Lower lobe of right lung (tissue), 2 donors: ENCODE measurements at places on chromosomes 7 and 10. TPM values are rescaled to one million over a fixed set of nuclear protein-coding genes. Genes with fewer than 3 reads are reported as not detected.
A peak's percentile ranks its signal among the peaks of the same experiment; 100 is the strongest.

The OR13A1 gene
- total RNA-seq = not detected

DNA sequence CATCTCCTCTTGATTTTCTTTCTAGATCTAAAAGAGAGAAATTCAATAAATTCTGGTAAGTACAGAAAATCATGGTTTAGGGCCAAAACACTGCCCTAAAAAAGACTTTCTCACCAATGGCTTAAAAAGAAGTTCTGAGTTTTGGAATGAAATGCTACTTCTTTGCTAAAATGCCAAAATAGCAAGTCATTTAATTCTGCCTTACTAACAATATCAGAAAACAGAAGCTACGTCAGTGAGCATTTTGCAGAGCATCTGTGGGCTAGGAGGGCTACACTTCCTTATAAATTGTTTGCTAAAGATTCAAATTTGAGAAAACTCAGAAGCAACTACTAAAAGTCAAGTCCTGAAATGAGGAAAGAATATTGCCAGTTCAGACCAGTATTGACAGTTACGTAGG is 560.8 kb upstream of the CELF2 start:
- no peak for DNase-seq

DNA sequence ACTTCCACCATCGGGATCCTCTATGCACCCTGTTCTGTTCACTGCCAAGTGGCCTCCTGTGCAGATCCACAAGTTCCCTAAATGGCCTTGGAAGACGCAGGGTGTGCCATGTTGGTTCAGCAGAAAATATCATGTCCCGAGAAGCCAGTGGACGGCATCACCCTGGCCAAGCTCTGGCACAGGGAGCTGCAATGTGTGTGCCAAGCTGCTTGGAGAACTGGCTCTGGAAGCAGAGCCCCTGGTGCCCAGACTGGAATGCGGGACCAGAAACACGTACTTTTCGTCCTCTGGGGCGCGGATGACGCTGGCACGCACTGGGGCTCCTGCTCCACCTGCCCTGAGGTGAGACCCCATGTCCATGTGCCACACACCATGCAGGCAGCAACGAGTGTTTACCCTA is 124.7 kb upstream of the CARD11 start:
- DNase-seq = peak; percentile 21

DNA sequence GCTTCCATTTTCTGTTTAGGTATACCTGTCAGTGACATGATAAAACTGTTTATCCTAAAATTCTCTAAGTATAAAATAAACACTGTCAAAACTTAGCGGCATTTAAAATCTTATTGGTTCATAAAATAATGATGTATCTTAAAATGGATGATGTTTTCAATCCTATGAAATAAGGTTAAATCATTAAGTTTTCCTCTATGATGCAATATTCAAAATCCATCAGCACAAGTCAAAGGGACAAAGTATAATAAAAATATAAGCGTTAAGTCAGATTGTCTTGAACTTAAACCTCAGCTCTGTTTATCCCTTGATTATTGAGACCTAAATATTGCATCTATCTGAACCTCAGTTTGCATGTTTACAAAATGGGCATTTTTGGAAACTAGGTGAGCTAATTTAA is 46.6 kb upstream of the NCAPG2 start:
- DNase-seq = no peak

DNA sequence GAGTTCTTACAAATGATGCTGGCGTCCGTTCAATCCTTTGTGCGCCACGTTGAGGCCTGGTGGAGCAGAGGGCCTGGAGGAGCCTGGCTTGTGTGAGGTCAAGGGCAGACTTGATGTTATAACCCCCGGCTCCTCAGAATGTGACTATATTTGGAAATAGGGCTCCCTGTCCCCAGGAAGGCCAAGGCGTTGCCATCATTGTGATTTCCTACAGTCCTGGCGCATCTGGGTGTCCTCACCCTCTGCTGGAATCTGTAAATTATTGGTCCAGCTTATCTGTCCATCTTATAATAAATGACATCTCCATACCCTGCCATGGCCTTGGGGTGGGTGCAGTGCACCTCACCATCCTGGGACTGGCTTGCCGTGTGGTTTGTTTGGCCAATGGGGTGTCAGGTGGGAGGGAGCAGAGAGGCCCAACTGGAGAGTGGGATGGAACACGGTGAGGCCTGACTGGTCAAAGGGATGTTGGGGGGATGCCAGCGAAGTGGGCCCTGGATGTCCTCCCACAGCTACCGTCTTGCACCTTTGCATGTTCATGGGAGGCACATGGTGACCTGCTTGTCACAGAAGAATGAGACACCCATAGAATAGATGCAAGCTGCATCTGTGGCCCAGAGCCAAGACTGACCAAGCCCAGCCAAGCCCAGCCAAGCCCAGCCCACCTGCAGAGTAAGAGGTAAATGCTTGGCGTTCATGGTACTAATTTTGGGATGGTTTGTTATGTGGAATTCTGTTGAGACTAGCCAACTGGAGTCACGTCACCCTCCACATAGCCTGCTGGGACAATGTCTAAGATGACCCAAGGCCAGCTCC is 11.1 kb upstream of the LRRC27 start:
- no peak for DNase-seq
